ENCODE measurements at places on chromosomes 6 and 20. TPM values are rescaled to one million over a fixed set of nuclear protein-coding genes. Genes with fewer than 3 reads are reported as not detected.

The DYNLT1 gene
- total RNA-seq = 103 TPM

The OPRM1 gene
- total RNA-seq = not detected

The TPD52L1 gene
- total RNA-seq = 10.8 TPM

The ENPP5 gene
- 0.17 TPM for total RNA-seq

The HDGFL1 gene
- total RNA-seq = not detected

The TRIM31 gene
- not detected for total RNA-seq

The MUC22 gene
- not detected for total RNA-seq

The POLR1H gene
- total RNA-seq = 25.0 TPM

The FAM83B gene
- under 0.01 TPM for total RNA-seq

The NMBR gene
- total RNA-seq = not detected

The PDE10A gene
- total RNA-seq = 2.5 TPM

The LY86 gene
- total RNA-seq = not detected

The PTCRA gene
- total RNA-seq = not detected

The AGER gene
- total RNA-seq = 0.50 TPM

The AKAP12 gene
- 204 TPM for total RNA-seq

The SPATA25 gene
- 3.5 TPM for total RNA-seq

The RSPH9 gene
- total RNA-seq = 1.0 TPM

Data from smooth muscle cell of trachea (primary cell).